ENCODE measurements at places on chromosomes 5 and 9.

- DNase-seq = no peak
These were observed 27.9 kb downstream of the MED10 start for GRCh38 chr5:6350277-6351090.

GRCh38 chr5:142845954-142846398 lies 75.8 kb downstream of the ARHGAP26 start:
- DNase-seq = no peak

DNA sequence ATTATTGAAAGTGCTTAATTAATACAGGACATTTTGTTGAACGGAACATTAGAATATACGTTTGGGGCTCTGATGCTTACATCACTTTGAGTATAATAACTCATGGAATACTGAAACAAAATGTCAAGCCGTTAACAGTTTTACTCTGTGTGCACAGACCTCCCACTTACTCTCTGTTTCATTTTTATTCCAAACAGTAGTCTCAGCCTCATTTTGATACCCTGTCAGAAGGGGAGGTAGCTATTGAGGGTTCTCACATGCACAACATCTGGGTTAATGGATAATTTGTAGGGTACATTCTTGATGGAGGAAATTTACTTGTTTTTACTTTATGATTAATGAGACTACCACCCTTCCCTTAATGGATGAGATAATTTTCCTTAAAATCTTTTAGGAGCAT lies 59.0 kb downstream of the SCAMP1 start:
- DNase-seq = no peak

DNA sequence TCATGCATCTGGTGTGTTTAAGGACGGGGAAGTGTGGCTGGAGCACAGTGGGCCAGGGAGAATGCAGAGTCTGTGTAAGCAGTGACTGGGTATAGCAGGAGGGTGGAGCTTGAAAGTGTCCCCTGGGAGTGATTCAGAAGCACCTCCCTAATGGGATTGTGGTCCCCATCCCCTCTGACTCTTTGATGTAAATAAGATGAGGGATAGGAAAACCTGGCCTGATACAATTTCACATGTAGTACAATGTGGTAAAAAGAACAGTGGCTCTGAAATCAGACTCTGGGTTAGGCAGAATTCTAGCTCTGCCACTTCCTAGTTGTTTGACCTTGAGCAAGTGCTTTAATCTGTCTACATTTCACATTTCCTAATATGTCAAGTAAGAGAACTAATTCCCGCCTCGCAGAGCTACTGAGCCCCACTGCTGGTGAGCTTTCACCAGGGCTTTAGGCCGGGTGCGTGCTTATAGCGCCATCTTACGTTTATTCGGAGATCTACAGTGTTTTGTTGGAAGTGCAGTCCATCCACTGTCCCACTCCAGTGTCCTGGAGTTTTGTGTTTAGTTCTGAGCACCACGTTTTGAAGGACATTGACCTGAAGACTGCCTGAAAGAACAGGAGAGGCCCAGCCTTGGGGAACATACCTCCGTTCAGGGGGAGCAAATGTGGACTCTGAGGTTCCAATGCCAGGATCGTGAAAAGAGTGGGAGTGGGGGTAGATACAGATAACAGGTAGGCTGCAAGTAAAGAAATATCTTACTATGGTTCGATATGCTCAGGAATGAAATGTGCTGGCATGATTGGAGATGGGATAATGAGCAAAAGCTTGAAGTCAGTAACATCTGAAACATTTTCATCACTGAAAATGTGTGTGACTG lies 51.2 kb upstream of the TESK1 start:
- no peak for DNase-seq

- no peak for DNase-seq
These were observed 4.0 kb upstream of the NIPSNAP3A start for GRCh38 chr9:104743376-104743985.

GRCh38 chr5:158017469-158017868 lies 158.5 kb upstream of the CLINT1 start:
- no peak for DNase-seq

DNA sequence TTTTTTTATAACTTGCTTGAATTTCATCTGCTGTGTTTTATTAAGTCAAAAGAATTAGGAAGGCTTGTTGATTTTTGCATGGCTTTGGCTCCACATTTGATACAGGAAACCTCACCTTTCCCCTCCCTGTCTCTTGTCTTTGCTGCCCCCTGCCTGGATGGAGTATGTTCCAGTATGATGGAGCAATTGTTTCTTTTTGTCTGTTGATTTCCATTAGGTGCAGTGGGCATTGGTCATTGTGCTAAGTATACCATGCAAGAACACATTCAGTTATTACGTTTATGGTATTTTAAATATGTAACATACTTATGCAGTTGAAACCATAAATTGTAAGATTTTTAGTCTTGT lies 19.6 kb downstream of the TJP2 start:
- no peak for DNase-seq

DNA sequence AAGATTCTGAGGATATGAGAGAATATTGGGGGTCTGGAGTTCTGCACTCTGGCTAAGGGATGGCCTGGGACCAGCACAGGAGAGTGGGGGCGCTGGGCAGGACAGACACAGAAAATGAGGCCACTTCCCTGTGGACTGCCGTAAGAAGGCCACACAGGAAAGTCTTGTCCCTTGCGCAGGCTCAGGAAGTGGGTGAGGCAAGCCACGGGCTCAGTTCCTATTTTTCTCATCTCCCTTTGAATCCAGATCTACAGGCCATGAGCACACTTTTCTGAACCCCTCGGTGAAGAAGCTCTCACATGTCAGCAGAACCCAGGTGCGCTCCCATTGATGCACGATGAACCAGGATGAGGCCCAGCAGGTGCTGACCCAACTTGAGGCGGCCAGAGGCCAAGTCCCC lies 207.4 kb downstream of the AGTPBP1 start:
- DNase-seq = no peak

GRCh38 chr5:148748702-148749392 lies 77.6 kb upstream of the ADRB2 start:
- DNase-seq = no peak

GRCh38 chr5:4758550-4758949 lies 381.6 kb upstream of the ADAMTS16 start:
- no peak for DNase-seq

GRCh38 chr9:37911271-37911681 lies 7.3 kb upstream of the SLC25A51 start:
- DNase-seq = no peak

DNA sequence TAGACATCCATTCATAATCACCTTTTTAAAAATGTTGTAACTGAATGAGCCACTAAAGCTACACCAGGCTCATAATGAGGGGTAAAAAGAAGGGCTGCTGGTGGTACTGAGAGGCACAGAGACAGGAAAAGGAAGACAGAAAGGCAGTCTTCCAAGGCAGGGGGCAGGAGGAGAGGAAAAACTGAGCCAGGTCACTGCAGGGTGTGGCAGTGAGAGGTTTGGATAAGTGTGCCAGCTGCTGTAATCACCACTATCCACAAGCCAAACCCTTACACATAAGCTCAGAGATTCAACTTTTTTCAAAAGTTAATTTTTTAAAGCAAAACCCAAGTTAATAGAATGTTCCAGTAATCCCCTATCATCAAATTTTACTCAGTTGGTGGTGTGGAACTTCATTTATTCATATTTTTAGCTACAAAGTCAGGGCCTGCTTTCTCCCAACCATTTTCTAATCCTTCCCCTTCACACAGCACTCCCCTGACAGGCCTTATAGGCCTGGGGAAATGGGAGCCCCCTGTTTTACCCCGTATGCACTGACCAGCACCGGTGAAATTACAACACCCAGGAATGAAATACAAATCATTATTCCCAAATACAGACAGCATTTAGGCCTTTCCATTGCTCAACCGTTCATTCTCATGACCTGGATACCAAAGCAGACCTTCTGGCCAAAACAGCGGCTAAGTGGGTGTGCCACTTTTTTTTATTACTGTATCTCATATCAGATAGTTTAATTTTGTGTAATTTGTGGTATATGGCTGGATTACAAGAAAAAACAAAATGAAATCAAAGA lies 76.3 kb downstream of the EFNA5 start:
- no peak for DNase-seq

- no peak for DNase-seq
These were observed 18.0 kb downstream of the GFI1B start for GRCh38 chr9:132996526-132996925.

GRCh38 chr9:69984831-69985230 lies 58.8 kb upstream of the MAMDC2 start:
- no peak for DNase-seq

DNA sequence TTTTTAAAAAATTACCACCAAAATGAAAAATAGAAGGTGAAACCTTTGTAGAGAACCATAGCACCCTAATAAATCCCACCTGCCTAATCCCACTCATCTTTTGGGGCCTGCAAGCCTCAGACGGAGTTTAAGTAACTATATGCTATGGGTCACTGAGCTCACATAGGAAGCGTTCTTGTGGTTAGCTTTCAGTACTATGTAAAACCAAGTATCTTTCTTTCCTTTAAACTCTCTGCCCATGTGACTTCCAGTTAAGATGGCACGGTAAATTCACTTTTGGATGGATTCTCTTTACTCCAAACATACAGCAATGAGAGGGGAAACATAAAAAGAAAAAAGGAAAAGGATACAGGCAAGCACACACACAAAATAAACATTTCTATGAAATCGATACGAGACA lies 50.9 kb downstream of the FANCC start:
- DNase-seq = no peak

DNA sequence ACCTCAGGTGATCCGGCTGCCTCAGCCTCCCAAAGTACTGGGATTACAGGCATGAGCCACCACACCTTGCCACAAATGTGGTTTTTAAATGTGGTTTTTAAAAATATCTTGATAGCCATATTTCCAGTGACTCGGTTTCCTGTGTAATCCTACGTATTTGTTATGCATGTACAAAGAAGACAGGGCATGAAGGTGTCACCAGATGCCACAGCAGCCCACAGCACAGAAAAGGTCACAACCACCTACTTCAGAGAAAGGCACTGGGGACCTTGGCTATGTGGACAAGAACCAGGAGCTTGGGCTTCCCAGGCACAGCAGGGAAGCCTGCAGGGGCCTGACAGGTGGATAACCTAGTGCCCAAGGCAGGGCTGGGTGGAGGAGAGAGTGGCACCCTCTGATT lies 38.0 kb downstream of the C9orf50 start:
- no peak for DNase-seq

DNA sequence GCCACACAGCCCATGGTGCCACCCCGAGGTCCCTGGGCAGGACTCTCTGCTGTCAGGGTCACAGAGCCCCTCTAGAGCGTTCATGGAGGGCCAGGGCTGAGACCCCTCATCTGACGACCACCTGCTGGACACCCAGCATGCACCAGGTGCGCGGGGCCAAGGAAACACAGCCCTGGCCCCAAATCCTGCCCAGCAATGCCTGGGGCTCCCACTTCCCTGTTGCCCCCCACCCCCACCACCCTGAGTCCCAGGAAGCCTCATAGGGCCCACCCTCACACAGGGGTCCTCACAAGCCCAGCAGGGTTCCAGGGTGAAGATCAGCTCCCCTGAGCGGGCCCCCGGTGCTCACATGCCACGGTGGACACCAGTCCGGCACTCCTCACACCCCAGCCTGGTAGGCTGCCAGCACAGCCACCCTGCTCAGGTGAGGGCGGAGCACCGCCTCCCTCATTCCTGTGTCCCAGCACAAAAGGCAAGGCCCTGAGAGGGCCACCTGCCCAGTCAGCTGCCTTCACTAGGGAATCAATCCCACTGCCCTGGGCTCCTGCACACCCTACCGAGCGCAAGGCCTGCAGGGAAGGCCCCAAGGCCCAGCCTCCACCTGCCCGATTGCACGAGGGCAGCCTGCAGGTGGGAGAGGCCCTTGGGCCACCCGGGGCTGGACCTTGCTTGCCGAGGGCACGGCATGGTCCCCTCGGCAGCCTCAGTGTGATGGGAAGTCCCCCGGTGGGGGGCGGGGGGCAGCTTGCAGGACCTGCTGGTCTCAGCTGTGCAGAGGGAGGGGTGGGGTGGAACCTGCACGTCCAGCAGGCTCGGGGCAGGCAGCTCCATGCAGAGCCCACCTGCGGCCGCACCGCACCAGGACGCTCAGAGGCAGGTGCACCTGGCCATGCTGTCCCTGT lies 56.4 kb upstream of the UBAC1 start:
- no peak for DNase-seq

DNA sequence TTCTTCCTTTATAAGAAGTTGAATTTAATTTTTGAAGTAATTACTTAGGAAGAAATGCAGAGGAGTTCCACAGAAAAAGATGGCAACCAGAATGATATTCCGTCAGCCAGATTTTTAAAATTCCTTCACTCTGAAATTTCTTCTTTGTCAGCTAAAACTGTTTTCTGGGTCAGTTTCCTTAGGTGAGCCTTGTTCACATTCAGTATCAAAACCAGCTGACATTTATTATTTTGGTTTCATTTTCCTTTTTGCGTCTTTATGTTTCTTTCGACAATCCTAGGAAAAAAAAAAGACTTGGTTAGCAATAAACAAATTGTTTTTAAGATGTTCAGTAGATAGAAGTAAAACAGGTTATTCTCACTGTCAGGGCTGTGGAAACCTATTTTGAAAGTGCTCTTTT lies 4.1 kb upstream of the IARS1 start:
- no peak for DNase-seq

- no peak for DNase-seq
These were observed 338.2 kb upstream of the TLE4 start for GRCh38 chr9:79233542-79233941.

DNA sequence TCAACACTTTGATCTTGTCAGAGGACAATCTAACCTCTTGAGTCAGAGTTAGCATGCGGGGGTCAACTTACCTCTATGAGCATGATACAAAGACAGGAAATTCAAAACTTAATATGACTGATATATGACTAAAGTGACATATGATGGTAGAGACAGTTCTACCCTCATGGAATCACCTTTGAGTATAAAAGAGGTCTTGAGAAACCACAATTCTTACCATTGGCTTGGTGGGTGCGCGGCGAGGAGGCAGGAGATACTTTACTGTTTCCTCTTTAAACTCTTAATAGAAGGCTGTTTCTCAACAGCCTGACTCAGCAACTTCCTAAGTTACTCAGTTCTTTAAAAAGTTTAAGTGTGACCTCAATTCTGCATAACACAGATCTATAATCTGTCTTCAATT lies 372.8 kb downstream of the KIAA0825 start:
- DNase-seq = no peak

- no peak for DNase-seq
These were observed 39.2 kb upstream of the SLC28A3 start for GRCh38 chr9:84379740-84380139.

DNA sequence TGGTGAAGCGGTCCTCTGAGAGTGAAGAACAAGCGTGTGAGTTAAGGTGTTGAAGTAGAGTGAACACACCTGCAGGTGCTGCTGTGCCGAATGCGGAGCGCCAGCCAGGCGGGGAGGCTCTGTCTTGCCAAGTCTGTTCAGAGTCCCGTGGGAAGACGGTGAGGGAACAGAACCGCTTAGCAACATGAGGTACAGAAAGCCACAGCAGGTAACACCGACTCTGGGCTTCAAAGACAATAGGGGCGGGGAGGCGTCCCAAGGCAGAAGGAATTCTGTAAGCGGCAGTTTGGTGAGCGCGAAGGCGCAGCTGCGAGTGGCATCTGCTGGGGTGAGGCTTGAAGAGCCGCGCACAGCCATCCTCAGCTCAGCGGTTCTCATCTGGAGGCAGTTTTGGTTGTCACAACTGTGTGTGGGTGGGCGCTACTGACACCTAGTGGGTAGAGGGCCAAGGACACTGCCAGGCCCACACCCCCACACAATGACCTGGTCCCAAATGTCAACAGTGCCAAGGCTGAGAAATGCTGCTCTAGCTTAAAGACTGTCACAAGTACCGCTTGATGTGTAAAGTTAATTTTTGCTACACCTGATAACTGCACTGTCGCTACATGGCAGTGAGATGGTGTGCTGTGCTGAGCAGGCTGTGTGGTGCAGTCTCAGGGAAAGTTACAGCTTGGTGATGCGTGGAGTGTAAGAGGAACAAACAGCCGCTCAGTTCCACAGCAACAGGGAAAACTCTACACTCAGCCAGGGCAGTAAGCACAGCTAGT lies 67.4 kb upstream of the TBC1D9B start:
- DNase-seq = no peak

- no peak for DNase-seq
These were observed 121.2 kb downstream of the HTR4 start for GRCh38 chr5:148532969-148533670.

All from activated T-helper 1 cell treated with anti-CD3 and anti-CD28 coated beads, Interleukin-2, amount 50 U/mL, for 16 hours (primary cell).